ENCODE measurements at places on chromosomes 3 and 15.

DNA sequence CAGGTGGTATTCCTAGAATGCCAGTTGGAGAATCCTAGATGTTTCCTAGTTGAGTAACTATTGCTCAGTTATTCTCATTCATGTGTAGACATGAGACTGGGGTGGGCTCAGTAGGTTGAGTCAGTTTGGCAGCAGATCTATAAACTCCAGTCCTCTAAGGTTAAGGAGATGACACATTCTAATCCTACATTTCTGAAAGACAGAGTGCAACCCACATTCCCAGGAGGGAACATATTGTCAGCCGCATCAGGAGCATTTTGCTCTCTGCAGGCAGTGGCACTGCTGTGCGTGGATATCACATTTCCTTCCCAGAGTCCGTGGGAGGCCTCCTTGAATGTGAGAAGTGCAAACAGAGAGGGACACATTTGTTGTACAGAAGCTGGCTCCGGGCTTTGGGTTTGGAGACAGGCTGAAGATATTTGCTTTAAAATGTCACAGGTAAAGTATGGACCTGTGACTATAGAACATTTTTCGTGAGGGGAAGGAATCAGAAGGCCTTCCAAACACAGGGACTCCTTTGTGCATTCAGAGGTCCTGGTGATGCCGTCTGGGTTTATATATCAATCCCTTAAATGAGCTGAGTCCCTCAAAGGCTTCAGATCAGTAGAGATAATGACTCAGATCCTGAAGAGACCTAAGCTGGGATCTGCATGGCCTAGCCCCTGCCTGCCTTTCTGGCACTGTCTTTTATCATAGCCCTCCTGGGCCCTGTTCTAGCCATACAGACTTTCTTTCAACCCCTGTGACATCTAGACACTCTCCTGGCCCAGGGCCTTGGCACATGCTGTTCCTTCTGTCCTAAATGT lies 156.5 kb downstream of the CADPS start:
- H3K27me3 ChIP-seq = no peaks in the 10 kb centered on the region
- no peak overlapping the region for H3K27ac ChIP-seq
- no peaks in the 10 kb centered on the region for H3K4me1 ChIP-seq
- no peak for DNase-seq

DNA sequence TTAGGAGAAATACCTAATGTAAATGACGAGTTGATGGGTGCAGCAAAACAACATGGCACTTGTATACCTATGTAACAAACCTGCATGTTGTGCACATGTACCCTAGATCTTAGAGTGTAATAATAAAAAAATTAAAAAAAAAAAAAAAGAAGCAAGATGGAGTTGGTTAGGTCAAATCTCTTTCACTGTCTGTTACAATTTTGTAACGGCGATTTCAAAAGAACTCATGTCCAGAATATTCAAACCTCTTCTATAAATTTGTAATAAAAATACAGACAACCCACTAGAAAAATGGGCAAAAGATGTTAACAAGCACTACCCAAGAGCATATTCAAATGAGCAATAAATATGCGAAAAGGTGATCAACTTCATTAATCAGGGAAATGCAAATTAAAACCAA lies 5.1 kb upstream of the MTMR14 start:
- H3K4me1 ChIP-seq = peaks cover 6% of the 10 kb centered on the region
- no peaks in the 10 kb centered on the region for H3K27me3 ChIP-seq
- no peak for DNase-seq
- no peaks in the 10 kb centered on the region for H3K36me3 ChIP-seq
- no peak overlapping the region for H3K4me3 ChIP-seq

- H3K4me3 ChIP-seq = no peak overlapping the region
- H3K27me3 ChIP-seq = no peaks in the 10 kb centered on the region
- DNase-seq = no peak
These were observed 405.8 kb upstream of the ADAMTS9 start for GRCh38 chr3:65093641-65094040.

DNA sequence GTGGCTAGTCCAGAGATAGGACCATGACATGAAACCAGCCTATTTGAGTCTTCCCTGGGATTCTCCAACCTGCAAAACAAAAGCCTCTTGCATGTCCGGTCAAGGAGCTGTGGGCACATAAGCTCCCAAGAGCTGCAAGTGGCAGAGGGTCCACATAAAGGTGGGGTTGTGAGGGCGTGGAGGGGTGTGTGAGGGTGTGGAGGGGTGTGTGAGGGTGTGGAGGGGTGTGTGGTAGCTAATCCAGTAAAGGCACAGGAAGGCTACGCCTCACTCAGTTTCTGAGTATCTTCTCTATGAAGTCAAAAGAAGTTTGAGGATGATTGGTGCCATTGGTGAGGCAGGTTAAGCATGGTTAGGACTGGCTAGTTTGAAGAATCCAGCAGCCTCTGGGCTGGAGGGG lies 259.4 kb upstream of the NSMCE3 start:
- DNase-seq = no peak
- no peaks in the 10 kb centered on the region for H3K27me3 ChIP-seq
- H3K4me1 ChIP-seq = no peaks in the 10 kb centered on the region
- H3K36me3 ChIP-seq = no peaks in the 10 kb centered on the region
- no peak overlapping the region for H3K4me3 ChIP-seq
- no peak overlapping the region for H3K27ac ChIP-seq

DNA sequence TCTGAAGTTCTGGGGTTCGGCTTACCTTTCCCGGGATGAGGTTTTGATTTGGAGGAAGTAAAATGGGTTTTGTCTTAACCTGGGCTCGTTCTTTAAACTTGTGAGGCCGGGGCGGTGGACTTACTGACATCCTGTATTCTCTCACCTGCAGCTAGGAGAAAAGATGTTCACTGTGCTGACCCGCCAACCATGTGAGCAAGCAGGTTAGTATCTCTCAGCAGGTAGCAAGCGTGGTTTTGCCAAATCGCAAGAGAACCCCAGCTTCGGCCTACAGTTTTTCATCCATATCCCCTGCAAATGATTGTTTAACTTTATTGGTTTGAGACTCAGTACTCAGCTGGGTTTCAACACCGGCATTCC lies 891 bp downstream of the ENTPD3 start:
- DNase-seq = no peak
- no peaks in the 10 kb centered on the region for H3K36me3 ChIP-seq
- H3K27me3 ChIP-seq = no peaks in the 10 kb centered on the region

DNA sequence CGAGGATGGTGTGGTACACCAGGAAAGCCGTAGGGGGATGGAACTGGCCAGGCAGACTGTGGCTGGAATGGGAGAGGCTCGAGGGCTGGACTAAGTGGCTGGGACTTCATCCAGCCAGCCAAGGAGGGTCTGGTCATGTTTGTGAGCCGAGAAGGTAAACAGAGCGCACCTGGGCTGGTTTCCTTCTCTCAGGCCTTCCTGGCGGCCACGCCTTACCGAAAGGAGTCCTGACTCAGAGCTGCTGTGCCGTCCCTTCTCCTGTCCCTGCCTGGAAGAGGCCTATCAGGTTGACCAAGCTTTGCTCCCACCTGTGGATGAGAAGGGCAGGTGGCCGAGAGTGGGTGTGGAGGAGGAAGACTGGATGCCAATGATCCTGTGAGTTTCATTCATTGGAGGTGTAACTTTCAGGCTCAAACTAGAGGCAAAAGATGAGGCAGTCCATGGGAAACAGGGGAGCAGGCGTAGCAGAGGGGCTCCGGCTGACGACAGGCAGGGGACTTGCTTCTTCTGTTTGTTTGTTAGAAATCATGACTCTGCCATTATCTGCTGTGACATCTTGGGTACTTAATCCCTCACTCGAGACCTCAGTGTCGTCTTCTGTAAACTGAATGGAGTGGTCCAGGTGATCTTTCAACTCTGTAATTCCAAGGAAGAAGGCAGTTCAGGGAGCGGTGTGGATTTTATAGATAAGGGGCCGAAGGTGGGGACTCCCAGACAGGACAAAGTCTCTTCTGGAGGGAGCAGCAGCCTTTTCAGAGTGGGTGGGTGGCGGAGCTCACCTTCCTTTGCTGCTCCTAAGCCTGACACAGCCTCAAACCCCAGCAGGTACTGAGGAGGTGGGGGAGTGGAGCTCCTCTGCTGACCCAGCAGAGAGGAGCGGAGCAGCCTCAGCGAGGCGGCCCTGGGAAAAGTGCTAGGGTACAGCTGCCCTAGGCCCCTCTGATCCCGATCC lies 71.8 kb upstream of the GATM start:
- no peaks in the 10 kb centered on the region for H3K27me3 ChIP-seq
- no peaks in the 10 kb centered on the region for H3K36me3 ChIP-seq
- no peak overlapping the region for H3K4me3 ChIP-seq
- no peak for DNase-seq
- peaks cover 9% of the 10 kb centered on the region for H3K4me1 ChIP-seq

- no peaks in the 10 kb centered on the region for H3K27me3 ChIP-seq
- no peak for DNase-seq
- no peaks in the 10 kb centered on the region for H3K36me3 ChIP-seq
- no peaks in the 10 kb centered on the region for H3K4me1 ChIP-seq
- no peak overlapping the region for H3K27ac ChIP-seq
These were observed 57.4 kb downstream of the ABHD5 start for GRCh38 chr3:43748179-43748578.

DNA sequence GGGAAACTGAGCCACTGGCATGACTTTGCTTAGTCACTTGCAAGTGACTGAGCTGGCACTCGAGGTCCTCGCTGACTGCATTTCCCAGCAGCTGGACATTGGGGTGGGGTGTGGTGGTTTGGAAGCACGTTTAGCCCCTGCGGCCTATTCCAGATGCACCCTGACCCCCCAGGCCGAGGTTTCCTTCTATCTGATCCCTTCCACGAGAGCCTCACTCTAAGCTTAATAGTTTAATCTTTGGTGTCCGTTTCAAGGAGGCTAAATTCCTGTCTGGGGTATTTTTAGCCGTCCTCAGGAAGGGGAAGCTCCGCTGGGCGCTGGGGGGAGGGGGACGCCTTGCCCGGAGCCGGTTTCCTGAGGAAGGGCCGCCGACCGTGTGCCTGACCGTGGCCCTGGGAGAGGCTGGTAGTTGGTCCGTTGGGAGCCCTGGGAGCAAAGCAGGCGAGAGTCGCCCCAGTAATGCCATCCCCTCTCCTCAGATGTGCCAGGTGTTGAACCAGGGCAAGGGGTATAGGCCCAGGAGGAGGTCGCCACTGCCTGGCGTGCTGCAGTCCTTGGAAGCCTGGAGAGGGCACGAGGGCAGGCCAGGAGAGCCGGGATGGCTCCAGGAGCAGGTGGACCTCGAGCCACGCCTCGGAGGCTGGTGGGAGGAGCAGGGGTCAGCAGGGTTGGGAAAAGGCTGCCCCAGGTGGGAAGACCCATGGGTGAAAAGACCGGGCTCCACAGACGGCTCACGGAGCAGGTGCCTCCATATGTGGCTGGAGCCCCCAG lies 37.2 kb downstream of the IDH2 start:
- no peak for DNase-seq
- peaks cover 5% of the 10 kb centered on the region for H3K4me1 ChIP-seq
- H3K4me3 ChIP-seq = no peak overlapping the region
- H3K27ac ChIP-seq = no peak overlapping the region

GRCh38 chr15:85539491-85539890 lies 159.1 kb downstream of the AKAP13 start:
- H3K27me3 ChIP-seq = no peaks in the 10 kb centered on the region
- no peak overlapping the region for H3K4me3 ChIP-seq
- H3K36me3 ChIP-seq = peaks cover 3% of the 10 kb centered on the region
- DNase-seq = no peak
